ENCODE measurements at places on chromosomes 6 and 20. TPM values are rescaled to one million over a fixed set of nuclear protein-coding genes. Genes with fewer than 3 reads are reported as not detected.
A peak's percentile ranks its signal among the peaks of the same experiment; 100 is the strongest.

DNA sequence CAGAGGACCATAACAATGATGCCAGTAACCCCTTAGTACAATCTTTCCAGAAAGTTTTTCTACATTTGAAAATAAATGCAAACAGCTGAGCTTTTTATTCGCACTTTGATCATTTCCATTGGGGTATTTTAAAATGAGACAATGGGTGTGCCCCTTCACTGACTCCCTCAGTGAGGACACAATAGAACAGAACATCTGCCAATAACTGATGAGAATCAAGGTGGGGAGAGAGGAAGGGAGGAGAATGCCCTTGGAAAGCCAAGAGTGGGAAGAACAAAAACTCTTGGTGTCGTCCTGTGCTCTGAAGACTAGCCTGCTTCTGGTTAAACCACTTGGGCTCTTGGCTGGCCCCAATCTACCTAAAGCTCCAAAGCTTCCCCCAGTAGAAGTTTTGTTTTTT lies 66.0 kb downstream of the KIF13A start:
- H3K4me1 ChIP-seq = no peaks in the 10 kb centered on the region
- no peak for DNase-seq
- H3K27ac ChIP-seq = no peak overlapping the region
- H3K36me3 ChIP-seq = peaks cover 3% of the 10 kb centered on the region
- H3K27me3 ChIP-seq = no peaks in the 10 kb centered on the region
- H3K4me3 ChIP-seq = no peak overlapping the region

BTN1A1 gene
- not detected for polyA plus RNA-seq

- peak overlapping the region; percentile 85 for H3K4me3 ChIP-seq
- peak overlapping the region; percentile 59 for H3K27ac ChIP-seq
- H3K36me3 ChIP-seq = no peaks in the 10 kb centered on the region
- DNase-seq = no peak
These were observed 801 bp downstream of the FBXL4 start for GRCh38 chr6:98946879-98947410.

GRCh38 chr6:127111526-127111925 lies 6.9 kb upstream of the RSPO3 start:
- no peak overlapping the region for H3K4me3 ChIP-seq
- H3K27ac ChIP-seq = no peak overlapping the region
- no peak for DNase-seq
- peaks cover 26% of the 10 kb centered on the region for H3K27me3 ChIP-seq
- H3K4me1 ChIP-seq = peaks cover 34% of the 10 kb centered on the region
- H3K36me3 ChIP-seq = no peaks in the 10 kb centered on the region

DNA sequence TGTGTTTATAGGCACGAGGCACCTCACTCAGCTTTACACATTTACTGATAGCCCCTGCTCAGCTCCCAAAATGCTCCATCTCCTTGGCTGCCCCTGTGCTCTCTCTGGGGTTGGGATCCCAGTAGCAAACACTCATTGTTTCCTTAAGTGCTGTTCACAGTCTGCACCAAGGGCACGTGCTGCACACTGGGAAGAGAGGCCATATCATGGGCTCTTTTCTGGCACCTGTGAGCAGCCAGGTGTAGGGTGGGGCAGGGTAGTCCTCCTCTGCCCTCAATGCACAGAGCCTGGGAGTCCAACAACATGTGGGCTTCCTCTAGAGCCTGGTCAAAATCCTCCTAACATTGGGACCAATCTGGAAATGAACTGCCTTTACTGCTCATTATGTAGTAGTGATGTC lies 67.9 kb downstream of the BANF2 start:
- H3K27ac ChIP-seq = no peak overlapping the region
- DNase-seq = no peak
- no peaks in the 10 kb centered on the region for H3K4me1 ChIP-seq
- no peaks in the 10 kb centered on the region for H3K36me3 ChIP-seq
- H3K27me3 ChIP-seq = no peaks in the 10 kb centered on the region
- no peak overlapping the region for H3K4me3 ChIP-seq

GRCh38 chr6:46849361-46849690 lies 56.1 kb downstream of the MEP1A start:
- no peaks in the 10 kb centered on the region for H3K27me3 ChIP-seq
- no peak for DNase-seq
- peaks cover 7% of the 10 kb centered on the region for H3K4me1 ChIP-seq
- H3K36me3 ChIP-seq = no peaks in the 10 kb centered on the region
- no peak overlapping the region for H3K4me3 ChIP-seq
- H3K27ac ChIP-seq = no peak overlapping the region

DNA sequence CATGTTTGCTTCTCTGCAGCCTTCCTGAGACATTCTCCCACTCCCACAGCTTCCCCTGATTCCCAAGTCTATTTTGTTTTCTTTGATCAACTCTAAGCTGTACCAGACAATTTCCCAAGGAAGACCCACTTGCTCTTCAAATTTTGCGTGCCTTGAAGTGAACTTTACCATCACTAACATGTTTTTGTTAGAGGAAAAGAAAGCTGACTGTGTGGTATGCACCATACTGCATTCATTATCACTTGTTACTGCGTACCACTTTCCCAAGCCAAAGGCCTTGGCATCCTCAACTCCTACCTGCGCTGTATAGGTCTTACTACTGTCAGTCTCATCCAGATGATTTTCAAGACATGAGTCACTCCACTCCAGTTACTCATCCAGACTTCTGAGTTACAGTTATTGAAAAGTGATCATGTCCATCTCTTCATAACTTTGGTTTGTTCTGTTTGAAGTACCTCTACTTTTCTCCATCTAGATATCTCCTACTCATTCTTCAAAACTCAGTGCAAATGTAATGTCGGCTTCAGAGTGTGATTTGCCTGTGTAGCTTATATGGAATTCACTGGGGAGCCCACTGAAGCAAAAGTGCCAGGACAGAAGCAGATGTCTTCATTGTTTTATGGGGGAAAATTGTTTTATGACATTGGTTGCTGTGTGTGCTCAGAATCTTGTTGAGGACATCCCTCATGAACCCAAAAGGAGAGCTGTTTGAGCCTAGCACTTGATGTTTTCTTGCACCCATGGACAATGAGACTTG lies 5.2 kb downstream of the RPS12 start:
- peaks cover 47% of the 10 kb centered on the region for H3K36me3 ChIP-seq
- H3K27me3 ChIP-seq = no peaks in the 10 kb centered on the region
- peaks cover 16% of the 10 kb centered on the region for H3K4me1 ChIP-seq
- no peak overlapping the region for H3K4me3 ChIP-seq
- no peak overlapping the region for H3K27ac ChIP-seq

- H3K4me3 ChIP-seq = no peak overlapping the region
- no peaks in the 10 kb centered on the region for H3K36me3 ChIP-seq
- H3K4me1 ChIP-seq = peaks cover 33% of the 10 kb centered on the region
- H3K27ac ChIP-seq = no peak overlapping the region
These were observed 54.8 kb upstream of the EDN1 start for GRCh38 chr6:12235341-12235740.

DNA sequence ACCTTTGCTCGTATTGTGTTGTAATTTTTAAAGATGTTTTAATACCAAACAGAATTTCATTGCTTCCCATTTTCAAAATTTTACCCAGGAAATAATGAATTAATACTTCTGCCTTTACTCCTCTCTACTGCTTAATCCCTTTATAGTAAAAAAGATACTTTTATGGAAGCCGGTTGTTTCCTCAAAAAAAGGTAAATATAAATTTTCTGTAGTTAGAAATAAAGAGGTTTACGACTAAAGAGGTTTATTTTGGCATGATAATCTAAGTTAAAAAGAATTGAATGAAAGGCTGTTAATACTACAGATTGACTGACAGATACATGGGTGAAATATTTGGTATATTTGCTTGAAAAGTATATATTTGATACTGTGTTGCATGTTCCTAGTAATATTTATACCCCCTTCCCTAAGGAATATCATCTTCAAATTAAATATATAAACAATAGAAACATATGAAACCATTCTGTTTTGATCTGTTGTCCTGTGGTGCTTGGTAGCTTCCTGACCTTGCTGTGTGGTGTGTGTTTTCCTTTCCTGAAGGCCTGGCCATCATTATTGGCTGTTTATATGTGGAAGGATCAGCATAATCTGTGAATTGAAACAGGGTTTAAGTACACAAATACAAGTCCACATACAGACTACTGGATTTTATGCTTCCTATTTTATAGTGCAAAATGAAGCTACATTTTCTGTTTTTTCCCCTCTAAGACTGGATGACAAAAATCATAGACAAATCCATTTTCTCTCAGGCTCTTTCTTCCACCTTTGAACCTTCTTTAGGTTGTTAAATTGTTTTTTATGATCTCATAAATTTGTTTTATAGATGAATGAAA lies 2.3 kb downstream of the LIN28B start:
- no peak for DNase-seq
- H3K4me3 ChIP-seq = no peak overlapping the region
- no peaks in the 10 kb centered on the region for H3K36me3 ChIP-seq
- H3K4me1 ChIP-seq = no peaks in the 10 kb centered on the region

DNA sequence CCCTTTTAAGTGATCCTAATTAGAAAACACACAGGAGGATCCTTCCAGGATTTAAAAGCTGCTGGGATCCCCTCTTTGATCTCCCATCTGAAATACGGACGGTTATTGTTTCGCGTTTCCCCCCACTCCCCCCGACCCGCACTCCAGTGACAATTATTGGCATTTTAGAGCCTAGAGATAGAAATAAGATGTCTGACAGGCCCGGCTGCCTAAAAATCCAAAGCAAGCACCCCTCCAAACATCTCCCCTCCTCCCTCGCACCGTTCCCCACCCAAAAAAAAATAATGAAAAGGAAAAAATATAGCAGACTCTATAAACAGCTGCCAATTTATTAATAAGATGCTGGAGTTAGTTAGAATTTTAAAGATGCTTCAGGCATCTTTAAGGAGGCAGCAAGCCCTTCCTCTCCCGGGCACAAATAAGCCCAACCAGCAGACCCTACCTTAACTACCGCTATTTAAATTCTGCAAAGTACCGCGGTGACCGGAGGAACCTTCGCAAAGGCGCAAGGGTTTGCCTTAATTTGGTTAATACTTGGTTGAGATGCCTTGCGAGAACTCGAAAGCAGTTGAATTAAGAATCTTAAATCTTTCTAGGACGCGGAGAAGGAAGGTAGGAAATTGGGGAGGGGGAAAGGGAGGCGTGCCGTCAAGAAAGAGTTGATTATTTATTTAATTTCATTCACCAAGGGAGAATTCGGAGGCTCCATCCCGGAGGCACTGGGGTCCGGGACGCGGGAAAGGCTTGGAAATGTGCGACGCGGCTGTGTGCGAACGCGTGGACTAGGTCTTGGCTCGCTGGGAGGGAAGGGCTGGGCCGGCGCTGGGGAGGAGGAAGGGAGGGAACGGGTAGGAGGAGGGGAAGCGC lies 1.5 kb upstream of the ISM1 start:
- peaks cover 6% of the 10 kb centered on the region for H3K4me1 ChIP-seq
- no peak overlapping the region for H3K27ac ChIP-seq
- H3K4me3 ChIP-seq = no peak overlapping the region

CRISP2 gene
- polyA plus RNA-seq = not detected

DNA sequence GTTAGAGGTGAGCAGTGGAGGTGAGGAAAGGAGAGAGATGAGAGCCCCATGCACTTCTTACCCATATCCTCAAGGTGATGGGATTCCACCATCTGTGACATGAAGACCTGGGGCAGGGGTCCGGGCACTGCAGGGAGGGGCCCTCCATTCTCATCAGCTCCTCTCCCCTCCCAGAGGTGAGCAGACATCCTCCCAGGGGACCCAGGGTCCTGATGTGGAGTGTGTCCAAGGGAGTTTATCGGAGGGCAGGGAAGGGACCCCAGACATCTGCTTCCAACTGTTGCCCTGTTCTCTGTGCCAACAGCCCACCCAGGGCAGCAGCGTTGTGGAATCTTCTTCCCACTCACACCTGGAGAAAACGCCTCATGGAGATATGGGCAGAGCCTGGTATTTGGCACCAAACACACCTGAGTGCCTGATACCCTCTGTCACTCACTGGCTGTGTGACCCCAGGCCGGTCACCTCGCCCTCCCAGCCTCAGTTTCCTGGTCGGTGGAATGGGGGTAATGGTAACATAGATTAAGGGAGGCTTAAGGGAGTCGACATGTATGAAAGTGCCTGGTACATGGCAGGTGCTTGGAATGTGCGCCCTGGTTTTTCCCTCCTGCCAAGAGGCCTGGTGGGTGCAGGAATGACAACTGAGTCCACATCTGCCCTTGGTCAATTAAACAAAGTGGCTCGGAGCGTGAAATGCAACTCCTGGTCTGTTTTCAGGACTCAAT lies 227.9 kb downstream of the PREX1 start:
- no peak overlapping the region for H3K27ac ChIP-seq
- no peaks in the 10 kb centered on the region for H3K36me3 ChIP-seq
- no peak for DNase-seq

DNA sequence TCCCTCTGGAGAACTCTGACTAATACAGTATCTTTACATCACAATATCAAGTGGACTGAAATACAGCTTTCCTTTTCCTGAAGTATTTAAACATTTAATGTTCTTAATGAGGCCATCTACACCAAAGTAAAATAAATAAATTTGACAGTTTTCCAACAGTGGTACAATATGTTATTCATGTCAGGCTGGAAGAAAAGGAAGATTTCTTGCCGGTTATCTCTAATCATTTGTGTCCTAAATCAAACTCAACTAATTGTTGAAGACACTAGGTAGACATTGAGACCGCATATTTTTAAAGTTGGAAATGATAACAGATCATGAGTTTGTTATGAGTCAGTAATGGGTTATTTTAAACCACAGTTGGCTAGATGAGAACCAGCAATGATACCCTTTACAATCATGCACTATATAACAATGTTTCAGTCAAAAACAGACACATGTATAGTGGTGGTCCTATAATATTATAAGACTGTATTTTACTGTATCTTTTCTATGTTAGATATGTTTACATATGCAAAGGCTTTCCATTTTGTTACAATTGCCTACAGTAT lies 241.6 kb downstream of the LMBRD1 start:
- H3K4me3 ChIP-seq = no peak overlapping the region
- no peak overlapping the region for H3K27ac ChIP-seq
- no peaks in the 10 kb centered on the region for H3K36me3 ChIP-seq
- H3K4me1 ChIP-seq = no peaks in the 10 kb centered on the region
- DNase-seq = no peak

DNA sequence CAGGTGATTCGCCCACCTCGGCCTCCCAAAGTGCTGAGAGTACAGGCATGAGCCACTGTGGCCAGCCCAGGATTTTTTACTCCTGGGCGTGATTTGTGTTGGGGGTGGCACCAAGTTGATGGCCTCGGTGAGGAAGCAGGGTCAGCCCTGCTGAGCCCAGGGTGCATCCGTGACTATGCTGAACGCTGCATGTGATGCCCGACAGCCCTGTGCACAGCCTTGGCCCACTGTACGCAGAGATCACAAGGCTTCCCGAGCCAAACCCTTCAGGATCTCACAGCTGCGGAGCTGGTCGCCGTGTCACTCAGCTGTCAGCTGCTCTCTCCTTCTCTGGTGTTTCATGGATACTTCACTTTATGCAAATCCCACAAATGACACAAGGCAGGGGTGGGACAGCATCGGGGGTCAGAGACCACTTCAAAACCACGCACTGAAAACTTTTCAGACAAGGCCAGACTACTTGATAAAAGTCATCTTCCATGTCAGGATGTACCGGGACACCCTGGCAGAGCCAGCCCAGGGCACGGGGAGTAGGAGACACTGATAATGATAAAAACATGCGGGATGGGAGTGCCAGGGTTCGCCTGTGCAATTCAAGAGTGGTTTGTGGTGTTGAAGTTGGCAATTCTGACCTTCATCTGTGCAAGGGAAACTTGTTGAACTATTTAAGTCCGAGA lies 31.2 kb upstream of the RPS6KA2 start:
- H3K27ac ChIP-seq = no peak overlapping the region
- DNase-seq = no peak
- peaks cover 3% of the 10 kb centered on the region for H3K27me3 ChIP-seq
- no peaks in the 10 kb centered on the region for H3K36me3 ChIP-seq
- no peak overlapping the region for H3K4me3 ChIP-seq

UNC93A gene
- not detected for polyA plus RNA-seq

GRCh38 chr20:15927893-15928650 lies 645.2 kb downstream of the KIF16B start:
- no peak for DNase-seq
- H3K27me3 ChIP-seq = no peaks in the 10 kb centered on the region
- H3K27ac ChIP-seq = no peak overlapping the region

Data from CD14-positive monocyte (primary cell).